Spinal cord (tissue), 10 donors: ENCODE measurements at places on chromosomes 5 and 9. TPM values are rescaled to one million over a fixed set of nuclear protein-coding genes. Genes with fewer than 3 reads are reported as not detected.

DNA sequence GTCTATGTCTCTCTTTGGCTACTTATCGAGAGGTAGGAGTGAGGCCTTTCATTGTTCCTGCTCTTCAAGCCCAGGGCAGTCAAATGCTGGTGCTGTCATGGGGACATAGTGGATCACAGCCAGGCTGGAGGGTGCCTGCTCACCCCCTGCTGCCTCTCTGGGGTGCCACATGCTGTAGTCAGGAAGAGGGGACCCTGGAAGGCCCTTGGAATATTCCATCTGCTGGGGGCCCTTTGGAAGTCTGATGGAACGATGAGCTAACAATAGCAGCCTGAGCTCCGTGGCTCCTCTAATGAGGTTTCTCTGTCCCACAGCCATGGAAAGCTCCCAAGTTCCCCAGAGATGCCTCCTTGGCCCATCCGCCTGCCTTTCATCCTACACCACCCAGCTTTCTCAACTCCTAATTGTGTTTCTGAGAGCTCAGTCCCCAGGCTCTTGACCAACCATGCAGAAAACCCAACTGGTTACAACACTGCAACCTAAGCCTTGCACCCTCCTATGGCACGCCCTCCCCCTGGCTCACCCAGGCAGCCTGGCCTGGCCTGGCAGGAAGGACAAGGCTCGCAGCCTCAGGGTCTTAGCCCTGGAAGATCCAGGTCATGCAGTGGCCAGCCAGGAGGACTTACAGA, 91.7 kb downstream of the NRG2 start:
- no peak for DNase-seq

- DNase-seq = no peak
Observed at GRCh38 chr9:133601746-133602145, 7.4 kb downstream of the FAM163B start.

DNA sequence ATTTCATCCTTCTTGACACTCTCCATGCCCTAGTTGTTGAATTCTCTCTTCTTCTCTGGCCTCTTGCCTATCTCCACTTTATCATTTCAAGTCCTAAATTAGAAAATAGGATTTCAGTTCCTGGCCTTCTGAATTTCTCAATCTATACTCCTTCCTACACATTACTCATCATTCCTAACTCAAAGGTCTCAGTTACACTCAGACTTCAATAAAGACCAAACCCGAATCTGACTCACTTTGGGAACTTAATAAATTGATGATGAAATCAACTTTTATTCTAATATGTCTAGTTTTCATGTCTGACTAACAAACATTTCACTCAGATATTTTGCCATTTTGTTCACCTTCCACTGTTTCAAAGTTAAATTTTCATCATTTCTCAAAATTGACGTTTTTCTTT, 113.6 kb upstream of the TSLP start:
- DNase-seq = no peak

DNA sequence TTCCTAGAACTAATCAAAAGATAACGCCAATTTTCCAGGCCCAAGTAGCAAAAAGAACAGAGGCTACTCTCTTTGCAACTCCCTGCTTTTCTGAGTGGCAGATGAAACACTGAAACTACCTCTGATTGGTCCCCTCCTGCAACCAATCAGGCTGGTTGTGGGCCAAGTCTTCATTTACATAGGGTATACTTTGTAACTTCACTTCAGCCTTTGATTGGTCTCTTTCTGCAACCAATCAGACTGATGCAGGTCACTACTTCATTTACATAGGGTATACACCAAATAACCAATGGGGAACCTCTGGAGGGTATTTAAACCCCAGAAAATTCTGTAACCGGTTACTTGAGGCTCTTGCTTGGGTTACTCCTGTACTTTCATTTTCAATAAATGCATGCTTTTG, 289.6 kb downstream of the MED10 start:
- no peak for DNase-seq

GRCh38 chr9:16309469-16310271, 560.8 kb downstream of the BNC2 start:
- no peak for DNase-seq

The TMEM174 gene
- 0.14 TPM for polyA plus RNA-seq

DNA sequence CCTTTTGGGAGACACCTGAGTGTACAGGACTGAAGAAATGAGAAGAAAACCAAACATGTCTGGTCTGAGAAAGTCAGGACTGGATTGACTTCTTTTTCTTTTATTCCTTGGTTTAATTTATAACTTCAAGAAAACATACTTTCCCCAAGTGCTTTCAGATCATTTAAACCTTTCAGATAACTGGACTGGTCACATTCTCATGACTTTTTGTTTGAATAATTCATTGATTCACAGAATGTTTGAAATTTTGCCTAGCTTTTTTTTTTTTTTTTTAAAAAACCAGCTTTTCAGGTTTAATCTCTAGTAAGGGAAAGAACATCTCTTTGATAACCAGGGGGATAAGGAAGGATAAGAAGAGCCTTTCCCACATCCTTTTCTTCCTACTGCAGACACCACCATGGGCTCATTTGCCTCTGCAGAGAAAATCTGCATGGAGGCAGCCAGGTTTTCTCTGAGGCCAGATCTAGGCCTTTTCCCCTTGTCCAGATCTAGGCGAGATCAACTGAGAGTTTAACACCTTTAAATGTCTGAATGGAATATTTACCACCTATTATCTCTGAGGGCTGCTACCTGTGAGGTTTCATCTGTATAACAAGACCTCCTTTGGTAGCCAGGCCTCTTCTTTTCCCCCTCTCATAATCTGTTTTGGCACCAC, 45.0 kb upstream of the SLC28A3 start:
- no peak for DNase-seq

- no peak for DNase-seq
Observed at GRCh38 chr9:33184963-33185362, 17.8 kb upstream of the B4GALT1 start.

The PAEP gene
- 0.42 TPM for polyA plus RNA-seq

DNA sequence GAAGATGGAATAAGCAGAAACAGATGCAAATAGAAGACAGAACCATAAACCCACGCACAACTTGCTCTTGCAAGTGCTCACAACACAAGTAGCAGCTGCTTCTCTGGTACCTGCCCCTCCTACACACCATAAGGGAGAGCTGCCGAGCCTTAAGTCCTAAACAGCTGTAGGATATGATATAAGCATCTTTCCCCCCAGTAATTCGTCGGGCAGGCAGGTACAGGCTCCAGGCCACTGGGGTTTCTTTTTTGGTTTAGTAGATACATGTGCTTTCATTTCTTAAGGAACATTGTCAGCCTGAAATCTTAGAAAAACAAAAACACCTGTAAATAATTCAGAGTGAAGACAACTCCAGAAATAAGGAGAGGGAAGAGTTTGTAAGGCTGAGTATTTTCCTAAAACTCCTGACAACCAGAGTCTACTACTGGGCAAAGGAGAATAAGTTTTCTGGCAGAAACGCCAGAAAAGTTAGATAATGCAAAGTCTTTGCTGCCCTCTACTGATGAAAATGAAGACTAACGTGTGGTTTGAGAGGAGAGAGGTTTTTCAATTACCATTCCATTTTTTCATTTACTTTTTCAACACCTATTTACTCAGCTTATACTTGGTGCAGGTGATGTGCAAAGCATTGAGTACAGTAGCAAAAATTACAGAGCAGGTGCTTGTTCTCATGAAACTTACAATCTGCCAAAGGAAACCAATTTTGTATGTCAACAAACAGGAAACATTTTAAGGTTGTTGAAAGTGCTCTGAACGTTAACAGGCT, 20.1 kb upstream of the TCERG1 start:
- peak; percentile 77 for DNase-seq

DNA sequence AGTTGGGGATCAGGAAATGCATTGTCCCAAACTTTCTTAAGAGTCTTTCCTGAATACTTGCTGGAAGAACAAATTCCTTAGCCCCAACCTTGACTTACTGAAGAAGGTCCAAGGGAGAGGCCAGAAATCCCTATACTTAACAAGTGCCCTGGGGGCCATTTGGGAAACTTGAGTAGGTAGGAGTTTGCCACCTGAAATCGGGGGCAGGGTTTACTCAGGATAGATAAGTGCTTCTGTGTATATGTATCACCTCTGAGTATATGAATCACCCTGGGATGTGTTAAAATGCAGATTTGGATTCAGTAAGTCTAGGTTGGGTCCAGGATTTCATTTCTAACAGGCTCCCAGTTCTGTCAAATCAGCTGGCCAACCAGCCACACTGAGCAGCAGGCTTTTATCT, 47.9 kb upstream of the MYO10 start:
- no peak for DNase-seq

DNA sequence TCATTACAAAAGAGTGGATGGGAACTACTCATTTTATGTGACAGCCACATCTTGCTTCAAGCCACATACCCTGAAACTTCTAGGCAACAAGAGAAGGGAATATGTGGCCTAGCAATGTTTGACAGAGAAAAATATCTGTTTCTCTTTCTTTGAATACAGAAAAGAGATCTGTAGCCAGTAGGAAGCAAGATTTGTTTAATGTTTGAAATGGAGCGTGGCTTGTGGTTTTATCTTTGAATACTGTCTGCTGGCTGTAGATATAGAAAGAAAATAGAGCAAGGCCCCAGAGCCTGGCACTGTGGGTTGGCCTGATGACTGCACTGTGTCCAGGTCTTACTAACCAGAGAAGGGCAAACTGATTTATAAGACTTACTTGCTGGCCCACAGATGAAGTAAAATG, 133.8 kb downstream of the ARHGEF28 start:
- DNase-seq = no peak

The PCDHA12 gene
- 3.4 TPM for polyA plus RNA-seq

The HTR4 gene
- polyA plus RNA-seq = 1.6 TPM

The SHOC1 gene
- polyA plus RNA-seq = 0.05 TPM

GRCh38 chr9:35374436-35374835, 115.5 kb upstream of the RUSC2 start:
- DNase-seq = no peak

DNA sequence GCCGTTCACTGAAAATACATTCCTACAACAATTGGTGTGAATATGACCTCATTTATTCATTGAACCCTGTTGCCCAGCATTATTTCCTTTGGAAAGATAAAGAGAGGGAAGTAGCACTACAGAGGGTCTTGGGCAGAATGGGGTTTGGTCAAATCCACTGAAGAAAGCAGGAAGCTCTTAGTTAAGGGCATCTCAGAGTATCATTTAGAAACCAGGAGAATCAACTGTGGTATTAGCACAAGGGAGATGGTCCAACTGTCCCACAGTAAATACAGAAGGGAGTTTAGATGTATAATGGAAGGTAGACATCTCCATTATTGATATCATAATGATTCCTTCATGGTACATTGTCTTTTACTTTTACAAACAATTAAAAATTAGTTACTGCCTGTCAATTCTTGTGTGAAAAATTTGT, 47.1 kb downstream of the LIX1 start:
- no peak for DNase-seq

GRCh38 chr5:86463339-86463738, 154.4 kb upstream of the COX7C start:
- no peak for DNase-seq

DNA sequence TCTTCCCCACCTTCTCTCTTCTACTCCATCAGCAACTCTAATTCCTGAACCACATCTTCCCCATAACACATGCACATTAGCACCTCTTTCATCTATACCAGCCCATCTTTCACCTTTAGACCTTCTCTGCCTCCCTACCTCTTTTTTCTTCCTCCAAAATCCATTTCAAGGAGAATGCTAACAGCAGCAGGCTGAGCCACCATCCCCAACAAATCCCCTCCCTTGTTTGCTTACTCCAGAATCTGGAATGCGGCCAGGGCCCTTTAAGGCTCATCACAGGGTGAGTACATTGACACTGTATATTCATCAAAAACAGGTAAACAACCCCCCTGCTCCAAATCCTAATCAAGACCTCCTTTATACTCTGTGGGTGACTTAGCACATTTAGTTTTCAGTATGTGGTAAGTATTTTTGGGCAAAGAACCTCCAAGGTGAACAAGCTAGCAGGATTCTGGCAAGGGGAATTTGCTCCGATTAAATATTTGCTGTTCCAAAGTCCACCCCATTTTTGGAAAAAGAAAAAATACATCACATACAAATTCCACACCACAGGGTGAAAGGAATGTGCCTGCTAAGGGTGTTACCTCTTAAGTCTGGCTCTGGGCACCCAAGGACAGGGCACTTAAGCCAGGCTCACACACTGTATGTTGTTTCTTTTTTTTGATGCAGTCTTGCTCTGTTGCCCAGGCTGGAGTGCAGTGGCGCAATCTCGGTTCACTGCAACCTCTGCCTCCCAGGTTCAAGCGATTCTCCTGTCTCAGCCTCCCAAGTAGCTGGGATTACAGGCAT, 71.4 kb downstream of the SERINC5 start:
- peak; percentile 59 for DNase-seq

DNA sequence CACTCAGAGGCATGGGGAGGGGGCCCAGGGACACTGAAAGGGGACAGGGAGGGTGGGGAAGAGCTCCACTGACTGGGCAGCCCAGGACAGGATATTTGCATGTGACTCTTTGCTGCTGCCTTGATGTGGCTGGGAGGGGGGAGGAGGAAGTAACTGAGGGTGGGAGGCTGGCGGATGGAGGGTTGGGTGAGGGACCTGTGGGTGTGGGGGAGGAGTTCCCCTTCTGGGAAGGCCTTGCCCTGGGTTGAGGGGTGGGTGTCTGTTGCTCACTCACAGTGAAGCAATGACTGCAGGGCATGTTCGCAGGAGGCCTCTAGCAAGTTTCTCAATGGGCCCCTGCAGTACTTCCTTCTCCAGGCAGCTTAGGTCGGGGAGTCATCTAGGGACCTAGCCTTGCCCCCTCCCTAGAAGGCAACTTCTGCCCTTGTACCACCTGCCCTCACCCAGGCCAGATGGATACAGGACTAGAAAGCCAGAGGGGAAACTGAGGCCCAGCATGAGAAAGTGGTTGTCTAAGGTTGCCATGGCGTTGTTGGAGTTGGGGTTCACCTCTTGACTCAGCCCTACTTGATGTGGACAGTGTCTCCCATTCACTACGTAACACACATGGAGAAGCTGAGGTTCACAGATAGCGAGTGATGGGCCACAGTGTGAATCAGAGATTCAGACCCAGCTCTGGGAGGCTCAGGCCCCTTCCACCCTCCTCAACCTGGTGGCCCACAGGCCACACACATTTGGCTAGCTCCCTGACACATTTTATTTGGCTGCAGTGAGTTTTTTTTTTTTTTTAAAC, 3.0 kb downstream of the GRK6 start:
- no peak for DNase-seq

GRCh38 chr5:8807636-8808035, 738.2 kb downstream of the SEMA5A start:
- no peak for DNase-seq

DNA sequence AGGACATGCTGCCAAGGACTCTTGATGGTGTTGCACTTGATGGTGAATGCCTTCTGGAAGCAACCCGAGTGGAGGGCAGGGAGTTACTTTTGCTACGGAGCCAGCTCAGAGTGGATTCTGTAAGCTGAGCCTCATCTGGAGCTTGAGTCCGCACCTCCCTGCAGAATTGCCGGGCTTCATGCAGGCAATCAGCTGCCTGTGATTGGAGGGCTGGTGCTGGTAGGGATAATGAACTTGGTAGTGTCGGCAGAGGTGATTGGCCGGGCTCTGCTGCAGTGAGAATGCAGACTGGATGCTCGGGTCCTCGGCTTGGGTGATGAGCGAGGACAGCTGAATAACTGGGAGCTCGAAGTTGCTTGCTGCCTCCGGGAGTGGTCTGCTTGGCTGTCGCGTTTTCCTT, 23.1 kb downstream of the SLC25A25 start:
- DNase-seq = peak; percentile 94

GRCh38 chr9:133523106-133523505, 1.7 kb downstream of the MYMK start:
- no peak for DNase-seq

The CPEB4 gene
- 46.2 TPM for polyA plus RNA-seq
